ENCODE measurements at places on chromosomes 1 and 21.

GRCh38 chr1:1246577-1247340, at the start of gene C1QTNF12:
TSS of gene C1QTNF12 (minus strand) at chr1:1246722. CDS start at chr1:1246690, 32 bp downstream.
- no peak for DNase-seq

GRCh38 chr1:6519491-6519934, 28.0 kb upstream of the PLEKHG5 start:
- no peak for DNase-seq

DNA sequence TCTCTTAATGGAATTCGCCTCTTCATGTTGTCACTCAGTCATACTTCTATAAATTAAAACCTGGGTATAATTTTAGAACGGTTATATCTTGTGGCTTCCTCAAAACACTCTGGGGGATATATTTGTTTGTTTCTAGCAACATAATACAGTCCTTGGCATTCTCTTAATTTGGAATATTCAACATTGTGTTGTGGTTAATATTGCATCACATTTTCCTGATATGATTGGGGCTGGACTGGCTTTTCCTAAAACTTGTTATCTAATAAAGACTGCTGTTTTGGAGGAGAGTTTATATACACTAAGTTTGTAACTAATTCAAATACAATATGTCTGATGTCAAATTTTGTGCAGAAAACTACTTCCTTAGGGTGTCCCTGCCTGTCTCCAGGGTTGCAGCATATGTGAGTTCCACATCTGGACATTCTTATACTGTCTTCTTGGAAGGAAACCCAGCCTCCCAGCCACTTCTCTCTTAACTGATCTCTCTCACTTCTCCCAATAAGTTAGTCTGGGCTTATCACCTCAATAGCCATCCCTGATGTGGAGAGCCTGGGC, 892.6 kb downstream of the MRPL39 start:
- DNase-seq, result no peak

GRCh38 chr1:112298558-112298957, 97.5 kb upstream of the CTTNBP2NL start:
- no peak for DNase-seq

DNA sequence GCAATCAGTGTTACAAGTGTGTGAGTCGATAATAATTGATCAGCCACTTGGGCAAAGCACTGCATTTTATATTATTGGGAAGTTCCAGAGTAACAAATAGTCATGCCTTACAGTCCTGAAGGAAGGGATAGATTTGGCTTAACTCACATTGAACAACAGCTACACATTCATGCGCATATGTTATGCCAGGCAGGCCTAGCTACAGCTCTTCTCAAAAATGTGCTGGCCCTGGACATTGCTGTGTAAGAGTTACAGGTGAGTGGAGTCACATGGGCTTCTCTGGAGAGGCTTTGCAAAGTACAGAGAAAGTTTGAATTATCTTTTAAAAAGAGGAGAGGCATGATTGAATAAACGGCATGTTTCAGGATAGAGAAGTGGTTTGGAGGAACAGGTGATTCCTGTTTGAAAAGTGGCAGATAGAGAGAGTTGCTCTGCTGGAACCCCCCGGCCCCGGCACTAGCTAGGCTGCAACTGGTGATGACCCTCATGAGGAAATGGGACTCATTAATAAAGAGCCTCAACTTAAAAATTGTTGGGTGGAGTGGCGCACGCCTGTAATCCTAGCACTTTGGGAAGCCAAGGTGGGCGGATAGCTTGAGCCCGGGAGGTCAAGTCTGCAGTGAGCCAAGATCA, 200.6 kb downstream of the CRB1 start:
- no peak for DNase-seq

- DNase-seq, result no peak
Measured at GRCh38 chr21:33133892-33134291, 64.0 kb downstream of the OLIG1 start.

DNA sequence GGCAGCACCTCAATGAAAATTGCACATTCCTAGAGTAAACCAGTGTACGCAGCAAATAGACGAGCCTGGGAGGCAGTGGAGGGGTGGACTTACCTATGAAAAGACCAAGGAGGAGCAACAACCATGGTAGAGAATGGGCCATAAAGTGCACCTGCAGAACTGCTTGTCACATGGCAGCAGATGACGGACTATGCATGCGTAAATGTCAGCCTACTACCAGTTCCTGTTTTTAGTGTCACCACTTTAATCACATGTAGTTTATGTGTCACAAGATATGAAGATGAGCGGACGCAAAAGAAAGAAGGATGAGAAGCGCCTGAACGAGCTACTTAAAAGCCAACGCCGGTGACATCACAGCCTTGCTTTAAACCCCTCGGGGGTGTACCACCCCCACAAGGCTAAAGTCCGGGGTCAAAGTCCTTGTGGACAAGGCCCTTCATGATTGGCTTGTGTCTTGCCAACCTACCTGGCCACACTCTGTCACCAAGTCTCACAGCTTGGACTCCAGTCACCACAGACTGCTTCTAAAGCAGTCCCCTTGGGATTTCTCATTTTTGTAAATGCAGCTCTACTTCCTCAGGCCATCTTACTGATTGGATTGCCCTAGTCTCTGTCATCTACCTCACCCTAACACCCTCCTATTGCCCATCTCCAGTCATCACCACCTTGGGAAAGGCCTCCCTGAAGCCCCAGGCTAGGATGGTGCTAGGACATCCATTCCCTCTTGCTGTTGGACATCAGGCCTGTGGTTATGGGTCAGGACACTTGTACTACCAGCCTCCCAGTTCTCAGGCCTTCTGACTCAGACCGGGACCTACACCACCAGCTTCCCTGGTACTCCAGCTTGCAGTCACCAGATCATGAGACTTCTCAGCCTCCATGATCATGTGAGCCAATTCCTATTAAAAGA, 6.0 kb upstream of the LY9 start:
- DNase-seq, result no peak

DNA sequence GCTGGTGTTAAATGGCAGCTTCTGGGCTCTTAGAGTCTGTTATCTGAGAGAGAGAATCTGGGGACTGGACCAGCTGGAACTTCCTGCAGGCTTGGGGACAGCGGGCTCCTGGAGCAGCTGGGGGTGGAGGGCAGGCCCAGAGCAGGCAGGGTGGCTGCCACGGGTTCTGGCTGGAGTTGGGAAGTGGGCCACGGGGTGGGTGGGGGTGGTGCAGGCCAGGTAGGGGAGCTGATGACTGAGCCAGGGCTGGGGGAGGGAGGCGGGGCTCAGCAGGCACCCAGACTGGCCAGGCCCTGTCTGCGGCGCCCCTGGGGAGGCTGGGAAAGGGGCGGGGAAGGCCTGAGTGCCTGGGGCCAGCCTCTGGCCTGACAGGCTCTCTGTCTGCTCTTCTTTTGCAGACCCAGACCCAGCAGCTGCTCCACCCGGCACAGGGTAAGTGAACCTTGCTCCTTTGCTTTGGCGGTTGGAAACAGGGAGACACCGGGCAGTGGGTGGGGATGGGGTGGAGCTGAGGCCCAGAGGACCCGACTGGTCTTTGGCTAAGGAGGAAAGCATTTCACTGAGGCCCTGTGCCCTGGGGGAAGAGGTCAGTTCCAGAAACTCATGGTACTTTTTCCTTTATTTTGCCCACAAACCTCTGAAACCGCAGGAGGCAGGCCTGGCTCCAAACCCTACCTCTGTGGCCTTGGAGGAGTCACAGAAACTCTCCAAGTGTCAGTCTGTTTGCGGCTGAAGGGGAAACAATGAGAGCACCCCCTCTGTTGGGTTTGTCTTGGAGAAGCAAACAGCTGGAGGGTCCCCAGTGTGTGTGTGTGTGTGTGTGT, 48.8 kb downstream of the ARHGEF10L start:
- no peak for DNase-seq

DNA sequence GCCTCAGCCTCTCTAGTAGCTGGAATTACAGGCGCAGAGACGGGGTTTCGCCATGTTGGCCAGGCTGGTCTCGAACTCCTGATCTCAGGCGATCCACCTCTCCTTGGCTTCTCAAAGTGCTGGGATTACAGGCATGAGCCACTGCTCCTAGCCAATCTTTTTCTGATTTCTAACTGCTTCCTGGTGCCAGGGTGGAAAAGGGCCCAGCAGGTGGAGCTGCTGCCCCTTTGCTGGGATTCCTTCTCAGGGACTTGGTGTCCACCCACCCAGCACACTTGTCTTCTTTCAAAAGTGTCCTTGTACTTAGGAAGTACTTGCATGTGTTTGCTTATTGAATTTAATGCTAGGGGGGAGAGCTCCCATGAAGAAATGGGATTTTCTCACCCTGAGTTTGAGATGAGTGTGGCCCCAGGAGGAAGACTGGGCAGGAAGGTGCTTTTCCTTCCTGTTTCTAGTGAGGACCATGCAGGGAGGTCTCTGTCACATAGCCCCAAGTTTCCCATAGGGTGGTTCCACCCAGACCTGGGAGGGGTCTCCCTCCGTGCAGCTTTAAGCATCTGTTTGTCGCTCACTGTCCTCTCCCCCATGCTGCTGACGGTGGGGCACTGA, 14.2 kb downstream of the UTP11 start:
- DNase-seq, result no peak

- DNase-seq, result no peak
Measured at GRCh38 chr1:41322835-41323234, 38.4 kb upstream of the FOXO6 start.

DNA sequence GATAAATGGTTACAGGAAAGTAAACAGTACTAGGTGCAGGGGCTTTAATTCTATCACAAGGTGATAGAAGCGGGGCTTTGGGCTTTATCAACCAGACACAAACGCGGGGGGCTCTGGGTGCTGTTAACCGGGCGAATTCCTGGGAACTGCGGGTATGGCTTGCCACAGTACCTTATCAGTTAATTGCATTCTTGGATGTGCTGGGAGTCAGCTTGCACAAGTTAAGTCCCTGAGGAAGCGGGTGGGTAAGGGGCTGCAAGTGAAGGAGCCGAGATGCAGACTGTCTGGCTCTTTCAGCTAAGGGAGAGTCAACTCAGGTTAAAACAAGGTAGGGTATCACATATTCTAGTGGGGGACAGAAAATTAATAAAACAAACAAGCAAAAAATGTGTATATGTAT, 661 bp downstream of the GBP4 start:
- no peak for DNase-seq

DNA sequence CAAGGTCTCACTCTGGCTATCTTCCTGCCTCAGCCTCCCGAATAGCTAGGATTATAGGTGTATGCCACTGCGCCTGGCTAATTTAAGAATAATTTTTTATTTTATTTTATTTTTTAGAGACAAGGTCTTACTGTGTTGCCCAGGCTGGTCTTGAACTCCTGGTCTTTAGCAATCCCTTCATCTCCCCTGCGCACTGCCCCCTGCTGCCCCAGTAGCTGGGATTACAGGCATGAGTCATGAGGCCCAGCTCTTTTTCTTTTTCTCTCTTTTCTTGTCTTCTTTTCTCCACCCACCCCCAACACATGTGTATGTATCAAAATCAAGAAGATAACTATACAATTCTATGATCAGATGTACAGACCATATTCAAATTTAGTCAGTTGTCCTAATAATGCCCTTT, 87.2 kb downstream of the PEX14 start:
- DNase-seq, result no peak

DNA sequence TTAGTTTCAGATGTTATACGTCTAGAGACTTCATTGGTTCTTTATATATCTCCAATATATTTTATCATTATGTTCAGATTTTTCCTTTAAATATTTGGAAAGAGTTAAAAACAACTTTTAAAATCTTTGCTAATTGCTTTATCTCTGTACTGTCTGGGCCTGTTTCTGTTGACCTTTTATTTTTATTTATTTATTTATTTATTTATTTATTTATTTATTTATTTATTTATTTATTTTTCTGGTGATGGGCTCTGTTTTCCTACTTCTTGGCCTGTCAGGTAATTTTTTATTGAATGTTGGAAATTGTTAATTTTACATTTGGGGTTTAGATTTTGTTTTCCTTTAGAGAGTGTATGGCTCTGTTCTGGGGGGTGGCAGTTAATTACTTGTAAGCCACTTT, 279.7 kb upstream of the KAZN start:
- DNase-seq, result no peak

DNA sequence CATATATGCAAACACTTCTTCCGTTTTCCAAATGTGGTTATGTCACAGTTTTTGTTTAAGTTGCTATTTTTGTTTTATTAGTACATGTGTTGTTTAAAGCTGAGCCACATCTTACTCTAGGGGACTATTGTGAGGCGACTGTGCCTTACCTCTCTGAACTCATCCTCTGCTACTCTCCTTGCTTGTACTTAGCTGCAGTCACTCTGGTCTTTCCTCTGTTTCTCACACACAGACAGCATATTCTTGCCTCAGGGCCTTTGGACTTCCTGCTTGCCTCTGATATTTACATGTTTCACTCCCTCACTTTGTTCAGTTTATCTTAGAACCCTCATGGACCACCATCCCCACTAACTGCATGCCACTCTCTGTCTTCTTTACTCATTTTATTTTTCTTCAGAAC, 101.1 kb downstream of the MACF1 start:
- DNase-seq, result no peak

DNA sequence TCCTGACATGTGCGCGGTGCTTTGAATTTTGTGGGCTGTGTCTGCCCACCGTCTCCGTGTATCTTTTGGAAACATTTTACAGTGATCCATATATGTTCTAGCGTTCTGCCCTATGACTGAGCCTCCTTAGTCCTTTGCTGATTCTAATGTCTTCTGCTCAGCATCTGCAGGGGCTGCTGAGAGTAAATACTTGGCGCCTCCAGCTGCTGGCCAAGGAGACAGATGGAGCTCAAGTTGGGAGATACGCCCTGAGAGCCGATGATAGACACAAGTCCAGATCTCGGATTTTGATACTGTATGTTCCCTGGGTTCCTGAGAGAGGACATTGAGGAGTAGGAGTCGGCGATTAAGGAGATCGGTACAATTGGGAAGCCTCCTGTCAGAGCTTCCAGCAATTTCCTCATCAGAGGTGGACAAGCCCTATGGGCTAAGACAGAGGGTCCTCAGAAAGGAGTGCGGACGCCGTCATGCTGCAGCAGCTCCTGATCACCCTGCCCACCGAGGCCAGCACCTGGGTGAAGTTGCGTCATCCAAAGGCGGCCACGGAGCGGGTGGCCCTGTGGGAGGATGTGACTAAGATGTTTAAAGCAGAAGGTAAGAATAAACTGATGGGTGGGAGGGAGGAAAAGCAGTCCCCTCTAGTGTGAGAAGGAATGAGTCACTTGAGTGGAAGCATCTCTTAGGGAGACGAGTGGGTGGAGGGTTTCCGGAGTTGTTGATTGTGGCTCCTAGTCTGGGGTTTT, 390 bp downstream of the ZFP69B start:
- no peak for DNase-seq

DNA sequence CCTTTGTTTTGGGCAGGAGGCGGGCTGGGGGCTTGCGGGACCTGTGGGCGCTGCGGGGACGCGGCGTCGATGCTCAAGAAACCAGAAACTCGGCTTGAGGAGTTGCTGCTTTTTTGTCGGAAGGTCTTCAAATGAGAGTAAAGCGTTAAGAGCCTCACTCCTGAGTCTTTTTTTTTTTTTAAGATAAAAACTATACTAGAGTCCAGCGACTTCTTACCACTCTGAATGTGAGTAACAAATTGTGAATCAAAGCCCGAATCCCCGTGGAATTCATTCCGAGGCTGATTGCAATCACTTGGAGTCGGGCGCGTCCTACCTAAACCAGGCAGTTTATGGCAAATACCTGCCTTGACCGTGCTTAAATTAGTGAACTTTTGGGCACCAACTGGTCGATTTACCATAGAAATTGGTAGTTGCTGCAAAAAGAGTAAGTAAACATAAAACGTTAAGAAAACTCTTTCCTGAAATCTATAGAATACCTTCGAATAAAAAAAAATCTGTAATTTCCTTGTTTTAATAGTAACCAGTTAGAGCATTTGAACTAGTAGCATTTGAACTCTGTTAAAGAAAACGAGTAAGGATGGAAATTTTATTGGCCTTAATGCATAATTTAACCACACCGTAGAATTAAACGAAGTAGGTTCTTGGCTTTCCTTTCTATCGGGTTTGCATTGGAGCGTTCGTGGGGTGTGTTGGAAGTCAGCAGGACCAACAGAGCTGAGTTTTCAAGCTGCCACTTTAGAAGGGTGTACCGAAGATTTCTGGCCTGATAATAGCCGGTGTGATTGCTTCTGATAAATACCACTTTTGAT, 769 bp downstream of the GPSM2 start:
- DNase-seq, result no peak
